ENCODE measurements at places on chromosomes 3 and 15.

DNA sequence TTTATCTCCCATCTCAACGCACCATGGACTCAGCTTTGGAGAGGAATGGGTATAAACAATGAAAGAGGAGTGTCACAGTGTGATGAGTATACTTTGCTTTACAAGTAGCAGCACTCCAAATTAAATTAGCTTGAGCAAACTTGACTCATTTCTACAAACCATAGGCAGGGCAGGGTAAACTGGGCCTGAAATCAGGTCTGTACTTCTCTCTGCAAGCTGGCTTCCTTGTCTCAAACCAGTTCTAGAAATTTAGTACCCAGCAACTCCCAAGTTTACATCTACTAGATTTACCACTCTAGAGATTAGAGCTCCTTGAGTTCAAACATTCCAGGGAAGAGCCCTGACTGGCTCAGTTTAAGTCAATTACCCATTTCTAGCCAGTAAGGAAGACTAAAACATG lies 37.4 kb upstream of the NEO1 start:
- no peak for DNase-seq

GRCh38 chr3:31575448-31575847 lies 42.7 kb downstream of the STT3B start:
- no peak for DNase-seq

- no peak for DNase-seq
These were observed 3.1 kb upstream of the RPL29 start for GRCh38 chr3:51998774-51999173.

- no peak for DNase-seq
These were observed 19.5 kb downstream of the TKT start for GRCh38 chr3:53236112-53236841.

DNA sequence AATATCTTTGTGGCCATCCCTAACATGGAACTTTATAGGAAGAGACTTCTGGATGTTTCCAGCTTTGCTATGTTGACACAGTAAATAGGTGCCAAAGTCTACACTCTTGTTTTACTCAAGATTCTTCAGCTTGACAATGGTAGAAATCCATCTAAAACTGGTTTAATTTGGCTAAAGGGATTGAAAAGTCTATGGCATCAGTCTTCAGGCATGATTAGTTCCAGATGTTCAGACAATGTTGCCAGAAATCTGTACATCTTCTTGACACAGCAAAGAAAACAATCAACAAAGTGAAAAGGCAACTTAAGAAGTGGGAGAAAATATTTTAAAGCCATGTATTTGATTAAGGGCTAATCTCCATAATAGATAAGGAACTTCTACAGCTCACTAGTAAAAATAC lies 130.5 kb downstream of the LRRC3B start:
- DNase-seq = no peak

DNA sequence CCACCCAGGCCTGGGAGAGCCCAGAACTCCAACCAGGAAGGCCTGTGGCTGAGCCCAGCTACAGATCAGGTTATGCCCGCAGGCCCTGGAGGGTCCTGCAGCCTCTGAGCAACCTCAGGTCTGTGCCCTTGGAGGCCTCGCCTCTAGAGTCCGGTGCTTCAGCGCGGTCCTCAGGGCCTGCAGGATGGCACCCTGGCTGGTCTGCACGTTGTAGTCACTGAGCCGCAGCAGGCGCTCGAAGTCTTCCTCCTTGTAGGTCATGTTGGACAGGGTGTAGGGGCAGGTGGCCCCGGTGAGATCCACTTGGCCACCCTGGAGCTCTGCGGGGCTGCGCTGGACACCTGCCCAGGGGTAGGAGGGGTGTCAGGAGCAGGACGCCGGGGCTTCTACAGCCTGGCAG lies 25.8 kb downstream of the PLA2G4D start:
- no peak for DNase-seq

GRCh38 chr3:170327040-170327808 lies 30.3 kb upstream of the SKIL start:
- no peak for DNase-seq

DNA sequence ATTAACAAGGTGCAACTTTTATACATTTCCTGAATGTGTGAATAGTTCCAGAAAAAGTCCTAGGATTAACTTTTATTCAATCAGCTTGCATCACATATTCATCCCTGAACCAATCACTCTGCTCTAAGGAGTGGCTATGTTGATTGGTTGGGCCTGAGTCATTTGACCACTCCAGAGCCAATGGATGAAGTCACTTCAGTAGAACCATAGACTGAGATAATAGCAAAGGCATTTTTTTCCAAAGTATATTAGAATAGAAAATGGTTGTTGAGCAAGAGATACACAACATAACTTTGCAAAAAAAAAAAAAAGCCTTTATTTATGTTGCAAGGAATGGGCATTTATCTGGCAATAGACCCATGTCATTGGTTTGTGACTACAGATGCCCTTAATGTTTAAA lies 55.5 kb upstream of the AGTR1 start:
- DNase-seq = no peak

DNA sequence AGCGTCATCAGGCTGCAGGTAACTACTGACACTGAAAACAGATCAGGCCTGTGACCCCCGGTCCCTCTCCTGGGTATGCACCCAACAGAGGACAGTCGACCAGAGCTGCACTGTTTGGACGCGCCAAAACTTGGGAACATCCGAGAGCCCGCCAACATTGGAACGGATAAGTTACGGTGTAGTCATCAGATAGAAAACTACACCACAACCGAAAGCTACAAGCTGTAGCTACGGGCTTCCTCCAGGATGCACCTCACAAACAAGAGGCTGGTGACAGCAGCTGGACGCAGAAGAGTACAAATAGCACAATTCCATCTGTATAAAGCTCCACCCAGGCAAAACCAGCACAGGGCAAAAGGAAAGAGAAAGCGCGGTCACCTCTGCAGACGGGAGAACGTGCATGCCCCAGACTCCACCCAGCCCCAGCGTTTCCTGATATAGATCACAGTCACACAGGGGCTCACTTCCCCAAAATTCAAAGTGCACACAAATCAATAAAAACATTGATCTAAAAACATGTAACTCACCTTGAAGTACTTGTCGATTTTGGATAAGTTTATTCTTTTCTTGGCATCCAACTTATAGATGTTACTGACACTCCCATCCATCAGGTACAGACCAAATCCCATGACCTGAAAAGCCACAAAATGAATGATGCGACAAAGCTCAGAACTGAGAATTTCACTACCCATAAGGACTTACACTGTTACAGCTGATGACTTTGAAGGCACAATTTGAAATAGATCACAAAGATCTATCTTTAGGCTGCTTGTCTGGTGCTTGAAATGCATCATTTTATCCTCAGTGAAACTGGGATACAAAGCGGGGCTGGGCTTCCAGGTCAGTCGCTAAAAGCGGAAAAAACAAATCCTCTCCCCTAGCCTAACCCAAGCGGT lies 43.3 kb downstream of the CYFIP1 start:
- DNase-seq = no peak

- DNase-seq = no peak
These were observed 10.4 kb downstream of the PODXL2 start for GRCh38 chr3:127639173-127640041.

- no peak for DNase-seq
These were observed 440.1 kb downstream of the GABRG3 start for GRCh38 chr15:27410996-27411605.

- DNase-seq = no peak
These were observed 127.1 kb downstream of the DNAJB8 start for GRCh38 chr3:128339491-128340012.

DNA sequence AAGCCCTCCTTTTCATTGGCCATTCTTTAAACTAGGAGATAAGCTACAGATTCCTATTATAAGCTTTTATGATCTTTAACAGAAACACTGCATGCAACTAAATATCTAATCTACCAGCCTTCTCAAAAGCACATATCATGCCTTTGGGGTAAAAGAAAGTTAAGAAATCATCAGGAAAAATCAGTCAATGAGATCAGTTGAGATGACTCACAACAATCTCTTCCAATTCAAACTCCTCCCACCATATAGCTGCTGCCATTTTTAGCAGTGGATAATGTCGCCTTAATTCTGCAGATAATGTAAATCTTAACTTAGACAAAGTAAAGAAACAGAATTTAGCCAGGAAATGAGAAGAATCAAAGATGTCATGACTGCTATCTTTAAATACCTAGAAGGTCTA lies 135.2 kb upstream of the BCL6 start:
- no peak for DNase-seq

DNA sequence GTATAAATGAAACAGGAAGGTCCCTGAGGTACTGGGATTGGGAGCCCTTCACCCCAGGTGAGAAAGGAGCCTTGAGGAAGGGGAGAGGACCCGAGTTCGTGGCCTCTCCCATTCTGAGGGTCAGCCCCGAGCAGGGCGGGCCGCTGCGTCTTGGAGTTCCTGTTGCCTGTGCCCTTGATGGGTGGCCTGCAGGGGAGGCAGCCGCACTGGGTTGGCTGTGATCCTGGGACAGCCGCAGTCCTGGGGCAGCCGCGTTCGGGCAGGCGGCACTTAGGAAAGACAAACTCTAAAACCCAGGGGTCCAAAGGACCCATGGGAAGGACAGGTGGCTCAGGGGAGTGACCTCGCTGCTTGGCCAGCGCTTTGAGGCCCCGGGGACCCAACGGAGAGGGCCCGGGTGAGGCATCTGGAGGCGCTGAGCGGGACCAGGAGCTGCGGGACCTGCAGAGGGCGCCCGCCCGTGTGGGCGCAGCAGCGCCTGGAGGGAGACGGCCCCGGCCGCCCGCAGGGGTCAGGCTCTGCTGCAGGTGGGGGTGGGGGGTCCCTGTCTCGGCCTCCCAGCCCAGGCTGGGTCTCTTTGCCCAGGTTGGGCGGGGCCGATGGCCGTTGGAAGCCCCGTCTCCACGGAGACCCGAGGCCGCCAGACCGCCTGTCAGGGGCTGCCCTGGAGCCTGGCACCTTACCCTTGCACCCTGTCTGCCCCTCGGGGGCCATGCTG lies 65.1 kb downstream of the HMCES start:
- DNase-seq = no peak

DNA sequence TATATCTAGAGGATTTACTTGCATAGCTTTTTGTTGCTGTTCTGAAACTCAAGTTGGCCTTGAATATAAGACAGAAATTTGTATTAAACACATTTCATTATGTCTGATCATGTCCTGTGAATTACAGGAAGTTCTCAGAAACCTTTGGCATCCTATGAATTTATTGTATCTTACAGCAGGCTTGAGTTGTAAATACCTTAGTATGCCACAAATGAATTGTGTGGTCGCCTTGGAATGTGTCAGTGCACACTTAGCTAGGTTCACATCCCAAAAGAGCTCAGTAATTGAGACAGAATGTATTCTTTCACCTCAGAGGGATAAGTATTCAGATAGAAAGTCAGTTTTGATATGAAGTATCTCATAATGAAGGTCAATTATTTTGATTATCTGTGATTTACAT lies 83.4 kb downstream of the NEK11 start:
- no peak for DNase-seq

GRCh38 chr15:88897456-88898194 lies 2.3 kb upstream of the HAPLN3 start:
- peak; percentile 32 for DNase-seq

DNA sequence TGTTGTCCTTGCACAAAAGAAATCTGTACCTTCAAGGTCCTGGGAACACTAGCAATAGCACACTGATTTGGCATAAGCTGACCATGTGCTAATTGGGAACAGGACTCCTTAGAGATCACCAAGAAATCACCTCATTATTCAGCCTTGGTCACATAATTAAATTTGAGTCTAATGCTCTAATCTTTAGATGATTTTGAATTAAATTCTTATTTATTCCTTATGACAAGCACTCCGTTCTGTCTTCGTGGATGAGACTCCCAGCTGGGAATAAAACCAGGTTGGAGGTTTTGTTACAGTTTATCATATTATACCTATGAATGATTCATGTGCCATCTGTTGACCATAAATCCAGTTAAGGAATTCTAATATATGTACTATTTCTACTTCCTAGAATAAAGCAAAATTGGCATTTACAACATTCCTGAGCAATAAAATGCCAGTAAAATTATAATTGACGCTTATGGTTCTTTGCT lies 162.2 kb downstream of the MYRIP start:
- DNase-seq = no peak

Data from hippocampal formation (tissue), 2 donors.